Fibroblast of villous mesenchyme (primary cell): ENCODE measurements at places on chromosomes 1 and 21.

DNA sequence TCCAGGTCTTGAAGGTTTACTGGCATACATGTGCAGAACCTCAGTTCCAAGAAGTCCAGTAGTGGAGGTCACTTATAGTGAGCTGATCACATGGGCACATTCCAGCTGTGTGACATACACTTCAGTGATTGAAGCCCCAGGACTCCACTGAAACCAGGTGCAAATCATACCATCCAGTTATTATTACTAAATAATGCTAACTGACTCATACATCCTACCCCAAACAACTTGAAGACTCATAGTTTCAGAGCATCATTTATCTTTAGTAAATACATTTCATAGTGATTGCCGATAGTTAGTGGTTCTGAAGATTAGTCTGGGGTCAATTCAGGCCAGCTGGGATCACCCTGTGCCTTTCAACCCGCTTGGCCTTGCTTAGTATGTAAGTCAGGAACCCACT is 137.9 kb upstream of the UBE2U start:
- DNase-seq: no peak

- DNase-seq: peak; percentile 22
Observed at GRCh38 chr1:169595764-169596711, 9.8 kb upstream of the F5 start.

DNA sequence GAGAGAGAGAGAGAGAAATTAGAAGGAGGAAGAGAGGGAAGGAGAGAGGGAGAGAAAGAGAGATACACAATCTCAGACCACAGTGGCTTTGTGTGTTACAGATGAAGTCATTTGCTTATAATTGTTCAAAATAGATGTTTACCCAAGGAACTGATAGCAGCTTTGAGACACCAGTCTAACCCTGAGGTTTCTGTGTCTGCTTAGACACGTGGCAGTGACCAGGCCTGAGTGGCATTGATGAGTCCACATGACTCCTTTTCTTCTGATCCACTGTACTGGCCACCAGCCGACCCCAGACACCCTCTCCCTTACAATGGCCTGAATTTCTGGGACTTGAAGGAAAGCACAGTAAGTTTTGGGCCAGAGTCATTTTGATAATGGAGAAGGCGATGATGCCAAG is 104.9 kb downstream of the DUSP10 start:
- DNase-seq: no peak

DNA sequence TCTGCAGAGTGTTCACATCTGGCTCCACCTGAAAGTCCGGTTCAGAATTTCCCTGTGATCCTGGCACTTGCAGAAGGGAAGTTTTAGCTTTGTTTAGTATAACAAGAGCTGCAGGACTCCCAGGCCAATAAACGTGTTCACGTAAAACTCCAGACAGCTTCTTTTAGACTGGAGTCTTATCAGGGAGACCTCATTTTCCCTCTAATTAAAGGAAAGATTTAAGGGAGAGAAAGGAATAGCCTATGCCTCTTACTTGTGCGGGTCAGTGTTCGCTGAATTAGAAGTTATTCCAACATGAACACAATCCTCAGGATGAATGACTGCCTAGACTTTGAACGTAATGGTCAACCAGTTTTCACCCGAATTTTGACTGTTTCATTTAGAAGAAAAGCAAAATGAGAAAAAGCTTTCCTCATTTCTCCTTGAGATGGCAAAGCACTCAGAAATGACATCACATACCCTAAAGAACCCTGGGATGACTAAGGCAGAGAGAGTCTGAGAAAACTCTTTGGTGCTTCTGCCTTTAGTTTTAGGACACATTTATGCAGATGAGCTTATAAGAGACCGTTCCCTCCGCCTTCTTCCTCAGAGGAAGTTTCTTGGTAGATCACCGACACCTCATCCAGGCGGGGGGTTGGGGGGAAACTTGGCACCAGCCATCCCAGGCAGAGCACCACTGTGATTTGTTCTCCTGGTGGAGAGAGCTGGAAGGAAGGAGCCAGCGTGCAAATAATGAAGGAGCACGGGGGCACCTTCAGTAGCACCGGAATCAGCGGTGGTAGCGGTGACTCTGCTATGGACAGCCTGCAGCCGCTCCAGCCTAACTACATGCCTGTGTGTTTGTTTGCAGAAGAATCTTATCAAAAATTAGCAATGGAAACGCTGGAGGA is 202.1 kb upstream of the SGIP1 start:
- peak; percentile 94 for DNase-seq

GRCh38 chr21:15057285-15057684 is 7.5 kb downstream of the NRIP1 start:
- peak; percentile 24 for DNase-seq

DNA sequence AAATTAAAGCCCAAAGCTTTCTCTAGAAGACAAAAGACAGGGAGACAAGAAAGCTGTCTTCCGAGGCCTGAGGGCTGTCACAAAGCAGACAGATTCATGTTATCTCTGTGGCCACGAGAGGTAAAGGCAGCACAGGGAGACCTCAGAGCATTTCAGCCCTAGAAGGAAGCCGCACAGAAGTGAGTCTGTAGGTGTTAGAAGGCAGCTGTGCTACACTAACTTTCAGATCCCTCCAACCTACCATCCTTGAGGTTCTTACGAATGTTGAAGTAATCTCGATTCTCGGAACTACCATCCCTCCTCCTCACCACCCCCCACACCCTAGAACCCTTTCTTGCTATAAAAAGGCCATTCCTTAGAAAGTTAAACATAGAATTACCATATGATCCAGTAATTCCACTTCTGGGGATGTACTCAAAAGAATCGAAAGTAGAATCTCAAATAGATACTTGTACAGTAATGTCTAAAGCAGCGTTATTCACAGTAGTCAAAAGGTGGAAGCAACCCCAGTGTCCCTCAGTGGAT is 21.5 kb upstream of the LYST start:
- DNase-seq: no peak

DNA sequence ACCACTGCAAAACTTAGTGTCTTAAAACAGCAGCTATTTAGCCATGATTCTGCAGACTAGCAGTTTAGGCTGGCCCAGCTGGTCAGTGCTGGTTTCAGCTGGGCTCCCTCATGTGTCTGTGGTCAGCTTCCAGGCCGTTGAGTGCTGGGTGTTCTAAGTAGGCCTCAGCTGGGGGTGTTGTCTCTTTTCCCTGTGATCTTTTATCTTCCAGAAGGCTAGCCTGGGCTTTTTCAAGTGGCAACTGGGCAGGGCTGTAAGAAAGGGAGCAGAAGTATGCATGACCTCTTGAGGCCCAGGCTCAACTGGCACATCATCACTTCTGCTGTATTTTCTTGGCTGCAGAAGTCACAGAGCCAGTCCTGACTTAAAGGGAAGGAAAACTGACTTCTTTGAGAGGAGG is 136.1 kb downstream of the KIF26B start:
- DNase-seq: peak; percentile 74

- DNase-seq: no peak
Observed at GRCh38 chr1:42769811-42770210, 2.8 kb downstream of the C1orf50 start.

- no peak for DNase-seq
Observed at GRCh38 chr1:72111662-72112061, 170.7 kb downstream of the NEGR1 start.

DNA sequence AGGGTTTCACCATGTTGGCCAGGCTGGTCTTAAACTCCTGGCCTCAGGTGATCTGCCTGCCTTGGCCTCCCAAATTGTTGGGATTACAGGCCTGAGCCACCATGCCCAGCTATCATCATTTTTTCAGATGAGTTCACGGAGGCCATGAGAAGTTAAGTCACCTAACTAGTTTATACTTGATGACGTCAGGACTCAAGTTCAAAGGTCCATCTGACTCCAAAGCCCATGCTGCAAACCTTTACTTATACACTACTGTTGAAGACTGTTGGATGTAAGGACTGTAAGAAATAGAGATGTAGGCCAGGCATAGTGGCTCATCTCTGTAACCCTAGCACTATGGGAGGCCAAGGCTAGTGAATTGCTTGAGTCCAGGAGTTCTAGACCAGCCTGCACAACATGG is 40.8 kb upstream of the STMN1 start:
- no peak for DNase-seq

GRCh38 chr21:37907076-37907475 is 9.2 kb downstream of the KCNJ6 start:
- DNase-seq: no peak

DNA sequence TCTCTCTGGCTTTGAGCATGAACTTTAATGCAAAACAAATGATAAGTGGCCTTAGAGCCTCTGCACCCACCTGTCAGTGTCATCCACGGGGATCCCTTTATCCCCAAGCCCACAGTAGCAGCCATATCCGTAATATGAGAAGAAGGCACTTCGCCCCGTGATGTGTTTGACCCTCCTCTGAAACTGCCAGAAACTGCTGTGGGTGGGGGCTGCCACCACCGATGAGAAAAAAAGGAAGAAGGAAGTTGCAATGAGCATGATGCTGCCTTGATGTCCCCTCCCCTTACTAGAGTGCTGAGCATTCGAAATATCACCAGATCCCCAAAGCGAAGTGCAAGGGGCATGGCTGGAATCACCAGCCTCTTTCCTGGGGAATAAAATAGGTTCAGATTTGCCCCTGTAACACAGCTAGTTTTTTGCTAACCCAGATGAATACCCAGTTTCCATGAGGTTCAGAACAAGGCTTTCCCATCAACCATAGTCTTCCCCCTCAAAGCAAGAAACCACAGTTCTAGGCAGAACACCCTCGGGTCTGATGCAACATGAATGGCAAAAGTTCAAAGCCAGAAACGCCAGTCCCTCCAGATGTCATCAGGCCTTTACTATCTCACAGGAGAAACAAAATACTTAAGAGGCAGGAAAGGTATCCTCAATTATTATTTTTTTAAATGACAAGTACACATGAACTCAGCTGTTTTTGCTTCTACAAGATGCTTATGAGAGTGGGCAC is 10.8 kb upstream of the UBXN10 start:
- no peak for DNase-seq

DNA sequence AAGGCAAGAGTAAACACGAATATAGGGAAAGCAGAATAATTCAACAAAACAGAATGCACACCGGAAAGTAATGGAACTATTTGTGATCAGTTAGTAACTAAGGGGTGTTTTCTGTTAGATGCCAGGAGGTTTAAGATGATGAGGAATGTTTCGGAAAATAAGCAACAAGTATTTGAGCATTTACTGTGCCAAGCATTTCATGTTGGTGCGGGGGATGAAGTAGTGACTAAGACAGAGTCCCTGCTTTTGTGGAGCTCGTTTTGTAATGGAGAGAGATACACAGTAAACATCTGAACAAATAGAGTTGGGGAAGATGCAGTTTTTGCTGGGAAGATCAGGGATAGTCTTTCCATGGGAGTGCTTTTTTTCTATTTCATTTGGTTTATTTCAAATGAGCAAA is 78.7 kb downstream of the DYRK1A start:
- peak; percentile 72 for DNase-seq

DNA sequence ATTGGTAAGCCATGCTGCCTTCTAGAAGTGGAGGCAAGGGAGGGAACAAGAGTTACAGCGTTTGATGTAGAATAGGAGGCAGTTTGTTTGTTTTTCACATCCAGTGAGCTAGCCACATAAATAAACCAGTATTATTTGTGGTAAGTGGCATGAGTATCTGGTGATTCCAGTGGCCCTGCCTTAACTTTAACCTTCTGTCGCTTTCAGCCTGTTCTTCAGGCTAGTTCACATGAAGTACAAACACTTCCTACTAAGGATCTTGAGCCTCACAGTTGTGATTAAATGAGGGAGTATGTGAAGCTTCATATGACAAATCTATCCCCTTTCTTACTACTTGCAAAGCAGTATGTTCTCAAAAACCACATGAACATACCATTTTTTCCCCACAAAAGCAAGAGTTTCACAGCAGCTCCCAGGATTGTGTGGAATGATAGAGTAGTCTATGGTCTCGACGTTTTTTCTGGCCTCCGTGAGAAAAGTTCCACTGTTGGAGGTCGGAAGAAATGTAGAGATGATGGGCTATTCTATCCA is 59.5 kb downstream of the PHACTR4 start:
- no peak for DNase-seq

GRCh38 chr1:59747420-59748024 is 67.2 kb upstream of the HOOK1 start:
- DNase-seq: peak; percentile 34

GRCh38 chr1:162944974-162945674 is 84.1 kb upstream of the CCDC190 start:
- no peak for DNase-seq

GRCh38 chr21:34979383-34979782 is 69.7 kb downstream of the RUNX1 start:
- DNase-seq: no peak
